Activated CD8-positive, alpha-beta memory T cell treated with anti-CD3 and anti-CD28 coated beads for 1 hour (primary cell): ENCODE measurements at places on chromosomes 12 and 14.
A peak's percentile ranks its signal among the peaks of the same experiment; 100 is the strongest.

DNA sequence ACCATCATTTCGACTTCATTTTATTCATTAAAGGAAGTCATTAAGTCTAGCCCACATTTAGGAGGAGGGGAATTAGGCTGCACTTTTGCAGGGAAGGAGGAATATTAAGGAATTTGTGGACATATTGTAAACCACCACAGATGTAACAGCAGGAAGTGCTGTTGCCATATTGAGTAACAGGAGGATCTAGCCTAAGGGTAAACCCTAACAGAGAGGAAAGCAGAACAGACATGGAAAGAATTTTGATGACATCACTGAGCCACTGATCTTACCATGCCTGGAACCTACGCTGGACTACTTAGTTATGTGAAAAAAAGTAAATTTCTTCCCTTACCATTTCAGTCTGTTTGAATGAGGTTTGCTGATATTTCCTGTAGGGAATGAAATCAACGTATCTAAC, 100.7 kb upstream of the ATF7IP start:
- no peak for DNase-seq

DNA sequence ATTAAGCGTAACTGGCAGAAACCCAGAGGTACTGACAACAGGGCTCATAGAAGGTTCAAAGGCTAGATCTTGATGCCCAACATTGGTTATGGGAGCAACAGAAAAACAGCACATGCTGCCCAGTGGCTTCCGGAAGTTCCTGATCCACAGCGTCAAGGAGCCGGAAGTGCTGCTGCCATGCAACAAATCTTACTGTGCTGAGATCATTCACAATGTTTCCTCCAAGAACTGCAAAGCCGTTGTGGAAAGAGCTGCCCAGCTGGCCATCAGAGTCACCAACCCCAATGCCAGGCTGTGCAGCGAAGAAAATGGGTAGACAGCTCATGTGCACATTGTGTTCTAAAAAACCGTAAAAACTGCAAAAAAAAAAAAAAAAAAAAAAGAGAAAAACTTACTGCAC, 192.3 kb downstream of the MON2 start:
- DNase-seq, result no peak

- DNase-seq, result no peak
These were observed 93.3 kb downstream of the DAAM1 start for GRCh38 chr14:59281609-59282377.

GRCh38 chr12:116635487-116635886, 76.3 kb downstream of the MAP1LC3B2 start:
- DNase-seq, result no peak

GRCh38 chr12:9118158-9118557, 2.4 kb upstream of the A2M start:
- DNase-seq, result no peak

DNA sequence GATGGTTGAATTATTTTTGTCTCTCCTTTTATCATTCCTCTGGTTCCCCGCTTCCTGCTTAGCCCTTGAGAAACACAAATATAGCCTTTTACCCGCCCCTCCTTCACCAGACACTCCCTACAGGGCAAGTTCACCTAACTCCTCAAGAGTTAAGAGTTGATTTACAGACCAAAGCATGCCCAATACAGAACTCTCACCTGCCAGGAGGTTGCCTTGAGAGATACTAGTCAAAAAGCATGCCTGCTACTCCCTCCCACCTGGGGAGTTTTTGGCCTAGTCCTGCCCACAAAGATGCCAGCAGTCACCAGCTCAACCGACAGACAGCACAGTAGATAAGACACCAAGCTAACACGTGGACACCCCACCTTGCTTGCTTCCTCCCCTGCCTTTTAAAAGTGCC, 11.2 kb downstream of the LGMN start:
- DNase-seq, result no peak

- DNase-seq, result no peak
These were observed 27.0 kb downstream of the RIN3 start for GRCh38 chr14:92540472-92541048.

DNA sequence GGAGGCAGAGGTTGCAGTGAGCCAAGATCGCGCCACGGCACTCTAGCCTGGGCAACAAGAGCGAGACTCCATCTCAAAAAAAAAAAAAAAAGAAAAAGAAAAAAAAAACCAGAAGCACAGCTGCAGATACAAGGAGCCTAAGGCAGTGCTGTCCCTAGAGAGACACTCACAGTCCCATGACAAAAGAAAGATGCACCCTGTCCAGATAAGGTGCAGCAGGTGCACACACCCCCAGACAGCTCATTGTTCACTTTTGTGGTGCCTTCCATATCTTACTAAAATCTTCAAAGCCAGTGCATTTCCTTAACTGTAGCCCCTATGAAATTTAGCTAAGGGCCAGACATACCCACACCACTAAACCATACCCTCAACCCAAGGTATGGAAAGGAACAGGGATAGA, 7.7 kb upstream of the NRL start:
- no peak for DNase-seq

GRCh38 chr12:67239061-67239460, 30.1 kb upstream of the CAND1 start:
- DNase-seq, result no peak

- DNase-seq, result no peak
These were observed 217.1 kb downstream of the CHST11 start for GRCh38 chr12:104673696-104674482.

- no peak for DNase-seq
These were observed 30.8 kb upstream of the HSPB8 start for GRCh38 chr12:119147847-119148448.

DNA sequence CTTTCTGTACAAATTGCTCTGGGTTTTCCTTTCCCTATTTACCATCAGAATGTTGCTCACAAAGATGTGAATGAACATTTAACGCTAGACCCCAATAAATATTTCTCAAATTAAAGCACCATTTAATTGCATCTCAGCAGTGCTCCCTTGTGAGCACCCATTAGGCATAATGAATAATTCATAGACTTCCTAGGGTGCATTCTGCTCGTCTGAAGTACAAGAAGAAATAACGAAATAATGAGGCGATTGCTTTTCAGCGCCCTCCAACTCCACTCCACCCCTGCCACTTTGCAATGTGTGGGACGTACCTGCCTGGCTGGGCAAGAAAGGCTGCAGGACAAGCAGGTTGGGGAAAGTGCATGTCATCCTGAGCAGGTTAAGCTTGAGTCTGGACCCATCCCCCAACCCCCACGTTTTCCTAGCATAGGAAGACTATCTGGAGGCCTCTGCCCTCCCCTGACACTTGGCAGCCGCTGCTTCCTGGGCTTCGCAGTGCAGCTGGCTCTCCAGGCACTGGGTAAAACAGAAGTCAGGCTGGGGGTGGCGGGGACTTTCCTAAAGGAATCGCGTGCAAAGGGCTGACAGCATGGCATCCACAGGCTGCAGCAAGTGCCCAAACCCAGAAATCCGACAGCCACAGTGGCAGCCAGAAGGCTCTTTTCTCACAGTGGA, 253.7 kb downstream of the DUSP6 start:
- no peak for DNase-seq

- no peak for DNase-seq
These were observed 229.7 kb upstream of the GARIN2 start for GRCh38 chr14:66959437-66960050.

- no peak for DNase-seq
These were observed 362.6 kb downstream of the BCL11B start for GRCh38 chr14:98909251-98909944.

DNA sequence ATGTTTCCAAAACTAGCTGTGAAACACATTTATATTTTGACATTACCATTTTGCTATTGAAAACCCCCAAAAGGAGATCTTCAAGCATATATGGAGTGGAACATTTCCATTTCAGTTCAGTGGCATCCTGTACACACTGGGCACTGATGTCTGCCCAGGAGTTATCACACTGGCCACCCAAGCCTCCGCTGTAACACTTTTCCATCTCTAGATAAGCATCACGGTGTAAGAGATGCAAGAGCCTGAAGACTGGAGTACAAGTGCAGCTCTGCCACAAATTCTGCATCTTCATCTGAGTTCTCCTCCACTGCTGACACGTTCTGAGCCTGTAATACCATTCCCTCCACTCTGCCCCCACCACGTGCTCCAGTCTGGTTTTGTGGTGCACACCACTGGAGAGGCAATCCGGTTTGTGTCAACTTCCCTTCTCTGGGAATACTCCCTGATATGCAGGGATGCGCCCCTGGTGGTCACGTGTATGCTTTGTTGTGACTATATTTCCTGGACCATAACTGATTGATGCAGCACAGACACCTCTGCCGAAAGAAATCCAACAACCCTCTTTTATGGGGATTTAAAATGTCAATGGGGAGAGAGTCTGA, 12.7 kb downstream of the SPTLC2 start:
- DNase-seq, result no peak

GRCh38 chr14:55107766-55108554, 21.1 kb upstream of the LGALS3 start:
- no peak for DNase-seq

DNA sequence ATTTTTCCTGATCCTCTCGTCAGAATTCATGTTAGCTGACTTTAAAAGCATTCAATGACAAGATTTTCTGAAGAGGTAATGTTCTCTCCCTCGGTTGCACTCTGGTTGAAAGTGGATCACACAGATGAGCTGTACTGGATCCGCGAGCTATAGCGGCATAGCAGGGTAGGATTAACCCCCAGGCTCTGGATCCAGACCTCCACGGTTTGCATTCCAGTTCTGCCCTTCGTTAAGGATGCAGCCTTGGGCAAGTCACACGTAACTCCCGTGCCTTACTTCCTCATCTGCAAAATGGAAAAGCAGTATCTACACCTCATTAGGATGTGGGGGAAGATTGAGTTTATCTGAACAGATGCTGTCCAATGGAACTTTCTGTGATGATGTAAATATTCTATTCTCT, 13.8 kb downstream of the CCDC92 start:
- DNase-seq, result no peak

GRCh38 chr12:47725893-47726292, 603 bp upstream of the ENDOU start:
- DNase-seq, result no peak

- no peak for DNase-seq
These were observed 186.2 kb downstream of the NRXN3 start for GRCh38 chr14:78356391-78356790.

DNA sequence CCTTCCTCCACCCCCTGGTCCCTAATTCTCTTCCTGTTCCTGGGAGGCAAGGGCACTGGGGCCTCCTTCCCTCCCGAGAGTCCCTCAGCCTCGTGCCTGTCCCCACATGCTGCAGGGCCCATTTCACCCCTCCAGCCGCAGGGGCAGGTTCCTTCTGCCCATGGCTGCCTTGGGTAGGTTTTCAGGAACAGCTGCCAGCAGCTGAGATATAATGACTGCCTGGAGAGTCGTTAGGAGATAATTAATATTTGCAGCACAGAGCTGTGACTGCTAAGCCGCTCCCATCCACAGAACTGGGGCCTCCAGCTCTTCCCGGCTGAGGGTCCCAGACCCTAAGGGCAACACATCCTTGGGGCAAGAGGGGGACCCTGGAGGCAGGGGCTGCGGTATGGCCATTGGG, 211.9 kb upstream of the LHX5 start:
- DNase-seq, result no peak

GRCh38 chr12:86148071-86148470, 108.1 kb downstream of the MGAT4C start:
- DNase-seq, result no peak

- no peak for DNase-seq
These were observed 82.1 kb upstream of the HSPB8 start for GRCh38 chr12:119096429-119097202.

- DNase-seq, result peak; percentile 29
These were observed 567 bp downstream of the FUT8 start for GRCh38 chr14:65412856-65413738.

- DNase-seq, result no peak
These were observed 168.5 kb downstream of the FOXN3 start for GRCh38 chr14:89248411-89249064.

DNA sequence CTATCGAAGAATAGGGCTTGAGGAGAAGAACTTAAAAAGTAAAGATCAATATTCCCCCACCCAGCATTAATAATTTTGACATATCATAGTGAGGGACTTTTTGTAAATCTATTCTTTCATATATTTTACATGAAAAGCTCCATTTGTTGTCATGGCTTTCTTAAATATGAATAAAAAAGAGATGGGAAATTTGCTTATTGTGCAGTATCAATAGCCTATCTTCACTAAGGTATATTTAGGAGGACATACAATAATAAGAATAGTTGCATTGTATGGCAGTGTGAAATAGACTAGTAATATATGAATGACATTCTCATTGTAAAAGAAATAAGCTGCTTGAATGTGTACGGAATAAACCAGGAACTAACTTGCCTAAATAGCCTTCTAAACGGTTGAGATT, 5.5 kb upstream of the TCP11L2 start:
- DNase-seq, result no peak

GRCh38 chr12:80837342-80837978, 100.3 kb downstream of the LIN7A start:
- no peak for DNase-seq

DNA sequence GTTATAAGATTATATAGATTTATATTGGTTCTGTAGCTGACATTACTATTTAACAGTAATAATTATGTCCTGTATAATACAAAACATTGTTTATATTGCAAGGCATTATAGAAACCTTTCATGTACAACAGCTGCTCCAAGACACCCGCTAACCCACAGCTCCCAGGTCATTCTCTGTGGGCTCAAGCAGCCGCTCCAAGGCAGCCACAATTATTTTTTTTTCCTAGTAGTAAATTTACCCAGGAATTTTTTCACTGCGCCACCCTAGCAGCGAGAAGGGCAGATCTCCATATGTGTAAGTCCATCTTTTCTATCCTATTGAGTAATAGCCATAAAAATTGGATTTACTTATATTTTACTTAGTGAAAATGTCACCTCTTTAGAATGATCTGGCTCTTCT, 36.3 kb downstream of the KNTC1 start:
- DNase-seq, result no peak

- DNase-seq, result no peak
These were observed 752 bp downstream of the PRICKLE1 start for GRCh38 chr12:42588524-42589464.

- peak; percentile 25 for DNase-seq
These were observed 677 bp downstream of the ATP2A2 start for GRCh38 chr12:110281549-110282299.

GRCh38 chr14:37903343-37904191, 304.1 kb upstream of the SSTR1 start:
- no peak for DNase-seq

DNA sequence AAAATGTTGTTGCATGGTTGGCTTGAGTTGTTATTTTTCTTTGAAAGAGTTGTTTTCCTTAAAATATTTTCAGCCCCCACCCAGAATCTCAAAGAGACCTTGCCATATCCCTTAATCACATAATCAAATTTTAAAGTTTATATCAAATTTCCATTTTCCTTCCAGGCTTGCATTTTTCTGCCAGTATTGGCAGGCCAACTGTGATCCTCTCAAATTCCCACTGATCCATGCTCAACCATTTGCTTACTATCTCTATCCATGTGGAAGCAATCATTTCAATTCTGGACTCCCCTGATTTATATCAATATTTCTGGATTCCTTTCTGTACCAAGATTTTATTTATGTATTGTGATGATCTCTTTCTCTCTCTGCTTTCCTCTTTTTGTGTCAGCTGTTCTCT, 64.2 kb upstream of the PYGL start:
- no peak for DNase-seq

DNA sequence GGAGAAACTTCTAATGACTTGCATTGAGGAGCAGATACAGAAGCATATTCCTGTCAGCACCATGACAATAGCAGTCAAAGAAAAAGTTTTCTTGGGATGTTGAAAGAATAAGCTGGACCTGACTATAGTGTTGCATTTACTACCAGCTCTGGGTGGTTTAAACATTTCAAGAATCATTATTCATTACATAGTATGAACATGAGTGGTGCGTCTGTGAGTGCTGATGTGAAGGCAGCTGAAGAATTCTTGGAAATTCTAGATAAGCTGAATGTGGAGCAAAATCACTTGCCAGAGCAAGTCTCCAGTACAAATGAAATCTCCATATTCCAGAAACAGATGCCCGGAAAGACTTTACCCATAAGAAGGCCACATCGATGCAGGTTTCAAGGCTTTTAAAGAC, 45.0 kb upstream of the STAB2 start:
- DNase-seq, result no peak
